Trophoblast cell (in vitro differentiated cells and primary cell): ENCODE measurements at places on chromosomes 7 and 10.

DNA sequence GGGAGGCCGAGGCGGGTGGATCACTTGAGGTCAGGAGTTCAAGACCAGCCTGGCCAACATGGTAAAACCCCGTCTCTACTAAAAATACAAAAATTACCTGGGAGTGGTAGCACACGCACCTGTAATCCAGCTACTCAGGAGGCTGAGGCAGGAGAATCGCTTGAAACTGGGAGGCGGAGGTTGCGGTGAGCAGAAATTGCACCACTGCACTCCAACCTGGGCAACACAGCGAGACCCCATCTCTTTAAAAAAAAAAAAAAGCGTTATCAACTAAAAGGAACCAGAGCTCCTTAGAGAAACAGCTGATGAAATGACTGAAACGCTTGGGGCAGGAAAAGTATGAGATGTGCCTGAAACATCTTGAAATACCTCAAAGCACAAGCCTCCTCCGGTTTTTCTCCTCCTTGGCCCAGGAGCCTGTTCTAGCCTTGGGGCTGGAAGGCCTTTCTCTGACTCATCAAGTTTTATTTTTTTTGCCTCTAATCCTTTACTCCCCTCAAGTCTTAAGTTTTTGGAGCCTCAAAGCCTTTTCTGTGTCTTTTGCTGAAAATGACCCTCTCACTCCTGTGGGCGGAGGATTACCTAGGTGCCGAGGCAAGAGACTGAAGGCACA is 2.6 kb upstream of the METTL27 start:
- DNase-seq: peak; percentile 87

DNA sequence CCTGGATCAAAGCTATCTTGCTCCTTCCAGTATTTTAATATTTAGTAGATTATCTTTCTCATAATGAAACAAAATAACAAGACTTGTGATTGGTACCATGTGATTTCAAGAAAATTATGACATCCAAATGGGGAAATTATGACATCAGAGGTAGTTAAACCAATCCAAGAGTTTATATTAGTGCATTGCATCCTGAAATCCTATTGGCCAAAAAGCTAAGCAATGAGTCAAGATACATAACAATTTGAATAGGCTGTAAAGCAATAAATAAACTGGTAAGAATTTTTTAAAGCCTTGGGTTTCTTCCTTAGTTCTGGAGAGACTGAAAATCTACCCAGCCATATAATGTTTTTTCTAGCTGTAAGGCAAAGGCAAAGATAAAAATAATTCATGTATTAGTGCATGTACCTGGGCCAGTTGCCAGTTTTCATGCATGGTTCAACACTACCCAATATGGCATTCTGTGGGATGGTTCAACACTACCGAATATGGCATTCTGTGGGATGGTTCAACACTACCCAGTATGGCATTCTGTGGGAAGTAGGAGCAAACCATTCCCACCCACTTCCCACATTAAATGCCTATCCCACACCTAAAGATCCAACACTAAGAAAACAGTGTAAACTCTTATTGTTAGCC is at the start of gene RNF148:
TSS of gene RNF148 (minus strand) at position 51 of the 639 bp plus-strand sequence. CDS start 172 bp downstream, outside the sequence.
- DNase-seq: no peak

DNA sequence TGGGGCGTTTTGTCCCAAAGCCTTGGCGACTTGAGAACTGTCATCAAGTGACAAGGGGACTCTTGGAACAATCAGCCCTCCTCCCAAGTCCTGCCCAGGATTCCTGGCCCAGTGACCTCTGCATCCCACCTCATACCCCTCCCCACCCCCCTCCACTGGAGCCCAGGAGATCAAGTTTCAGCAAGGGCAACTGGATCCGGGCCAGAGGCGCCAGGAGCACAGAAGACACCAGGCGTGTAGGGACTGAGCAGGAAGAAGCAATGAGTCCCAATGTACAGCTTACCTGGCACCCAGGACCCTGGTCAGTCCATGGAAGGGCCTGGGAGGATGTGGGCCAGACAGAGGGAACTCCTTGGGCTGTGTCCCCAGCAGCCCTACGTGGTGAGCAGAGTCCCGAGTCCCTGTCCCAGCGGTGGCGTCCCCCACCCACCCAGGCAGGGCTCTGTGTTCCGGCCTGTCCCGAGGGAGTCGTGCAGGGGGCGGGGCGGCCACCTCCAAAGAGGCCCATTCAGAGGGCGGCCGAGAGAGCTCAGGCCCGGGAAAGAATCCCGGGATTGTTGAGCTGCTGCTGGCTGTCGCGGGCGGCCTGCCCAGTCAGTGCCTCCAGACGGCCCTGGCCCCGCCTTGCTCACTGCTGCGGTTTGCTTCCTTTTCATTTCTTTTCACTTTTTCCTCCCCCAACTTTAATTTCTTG is 254.1 kb downstream of the TNS3 start:
- DNase-seq: peak; percentile 79

- no peak for DNase-seq
These were observed 372.3 kb upstream of the NRP1 start for GRCh38 chr10:33706746-33707145.

DNA sequence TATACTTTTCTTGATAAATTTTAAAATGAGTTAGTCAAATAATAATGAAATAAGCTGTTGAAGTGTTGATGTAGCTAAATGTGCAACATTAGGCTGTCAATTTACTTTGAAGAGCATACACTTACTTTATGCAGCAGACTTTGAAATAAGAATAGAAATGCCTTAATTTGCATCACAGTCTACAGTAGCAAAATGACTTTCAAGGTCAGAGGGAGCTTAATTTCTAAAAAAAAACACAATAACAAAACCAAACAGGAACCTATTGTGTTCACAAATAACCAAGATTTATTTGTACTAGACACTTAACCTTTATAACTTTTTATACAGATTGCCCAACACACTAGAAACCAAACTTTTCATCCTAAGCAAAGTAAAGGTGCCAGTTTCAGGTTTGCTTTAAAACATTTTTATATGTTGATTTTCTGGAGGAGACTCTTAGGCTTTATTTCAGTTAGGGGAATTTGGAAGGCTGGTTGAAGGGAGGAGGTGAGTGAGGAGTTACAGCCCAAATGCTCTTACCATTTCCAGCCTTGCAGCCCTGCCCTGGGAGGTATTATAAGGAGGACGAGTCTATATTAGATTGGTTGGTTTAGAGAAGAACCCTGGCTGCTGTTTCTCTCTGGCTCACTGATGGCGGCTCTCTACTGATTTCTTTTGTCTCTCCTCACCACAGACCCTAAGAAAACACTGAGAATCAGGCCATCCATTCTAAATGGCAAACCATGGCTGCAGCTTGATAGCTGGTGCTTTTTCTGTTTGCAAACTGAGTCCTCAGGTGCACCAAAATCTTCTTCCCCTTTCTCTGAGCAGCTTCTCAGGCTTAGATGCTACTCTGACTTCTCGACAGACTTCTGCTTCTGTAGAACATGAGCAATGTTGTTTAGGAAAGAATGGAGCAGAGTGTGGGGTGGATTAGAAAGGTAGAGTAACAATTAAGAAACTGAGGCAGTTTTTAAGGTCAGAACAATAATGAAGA is 55.2 kb upstream of the RPA3 start:
- no peak for DNase-seq

GRCh38 chr7:149297034-149297755 is 35.2 kb downstream of the ZNF783 start:
- no peak for DNase-seq

GRCh38 chr7:148379677-148380076 is 210.9 kb upstream of the C7orf33 start:
- DNase-seq: no peak

- DNase-seq: no peak
These were observed 17.3 kb downstream of the FAM107B start for GRCh38 chr10:14757394-14757793.

GRCh38 chr10:72162978-72163377 is 52.8 kb upstream of the ANAPC16 start:
- no peak for DNase-seq

DNA sequence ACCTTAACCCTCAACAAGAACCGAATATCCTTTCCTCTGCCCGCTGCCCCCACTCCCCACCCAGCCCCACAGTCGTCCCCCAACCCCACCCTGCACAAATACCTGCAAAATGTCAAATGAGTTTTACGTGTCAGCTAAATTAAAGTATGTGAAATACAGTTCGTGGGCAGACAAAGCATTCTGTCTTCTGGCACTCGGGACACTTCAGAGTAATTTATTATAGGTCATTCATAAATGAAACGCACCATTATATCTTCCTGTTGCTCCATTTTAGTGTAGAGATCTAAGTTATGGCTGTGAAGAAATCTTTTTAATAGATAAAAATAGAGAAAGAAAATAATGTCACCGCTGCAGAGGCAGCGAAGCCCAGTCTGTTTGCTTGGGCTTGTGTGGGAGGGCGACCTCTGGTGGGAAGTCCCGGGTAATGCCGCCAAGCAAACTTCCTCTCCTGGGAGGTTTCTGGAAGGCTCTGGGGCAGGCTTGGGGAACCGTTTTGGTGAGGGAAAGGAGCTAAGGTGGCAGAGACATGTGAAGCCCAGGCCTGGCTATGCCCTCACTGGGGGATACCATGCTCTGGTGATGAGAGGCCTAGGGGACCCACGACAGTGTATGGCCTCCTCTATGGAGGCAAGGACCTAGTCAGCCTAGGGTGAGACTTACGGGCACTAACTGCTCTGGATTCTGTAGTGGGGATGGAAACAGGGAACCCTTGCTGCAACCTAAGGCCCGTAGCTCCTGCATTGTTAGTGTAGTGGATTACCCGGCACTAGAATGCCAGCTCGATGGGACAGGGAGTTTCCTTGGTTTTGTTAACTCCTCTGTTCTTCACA is 604.9 kb downstream of the LRMDA start:
- peak; percentile 42 for DNase-seq

- DNase-seq: peak; percentile 20
These were observed 165.9 kb downstream of the ABCA13 start for GRCh38 chr7:48337012-48337621.

- no peak for DNase-seq
These were observed 68.2 kb downstream of the PFKFB3 start for GRCh38 chr10:6270951-6271350.

DNA sequence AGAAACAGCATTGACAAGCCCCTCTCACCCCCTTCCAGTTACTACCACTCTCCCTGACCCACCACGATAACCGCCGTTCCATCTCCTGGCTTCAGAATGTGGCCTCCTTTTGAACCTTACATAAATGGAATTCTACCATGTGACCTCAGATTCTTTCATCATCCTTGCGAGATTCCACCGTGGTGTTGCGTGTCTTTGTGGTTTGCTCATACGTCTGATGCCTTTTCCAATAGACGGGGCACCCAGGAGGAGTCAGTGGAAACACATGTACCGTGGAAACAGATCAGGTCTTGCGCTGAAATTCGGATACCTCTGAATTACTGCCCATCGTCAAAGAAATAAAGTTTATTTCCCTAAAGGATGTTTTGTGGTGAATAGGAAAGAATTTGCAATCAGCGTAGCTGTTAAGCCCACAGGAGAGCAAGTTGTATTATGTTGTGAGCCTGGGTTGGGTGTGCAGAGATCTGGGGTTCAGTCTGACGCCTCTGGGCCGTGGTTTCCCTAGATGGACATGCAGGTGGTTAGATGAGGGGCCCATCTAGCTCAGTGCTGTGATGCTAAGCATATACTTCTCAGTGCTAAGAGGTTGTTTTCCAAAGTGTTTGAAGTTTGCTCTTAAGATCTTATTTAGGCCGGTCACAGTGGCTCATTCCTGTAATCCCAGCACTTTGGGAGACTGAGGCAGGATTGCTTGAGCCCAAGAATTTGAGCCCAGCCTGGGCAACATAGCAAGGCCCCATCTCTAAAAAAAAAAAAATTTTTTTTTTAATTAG is 29.1 kb downstream of the GTF2IRD1 start:
- DNase-seq: peak; percentile 89

DNA sequence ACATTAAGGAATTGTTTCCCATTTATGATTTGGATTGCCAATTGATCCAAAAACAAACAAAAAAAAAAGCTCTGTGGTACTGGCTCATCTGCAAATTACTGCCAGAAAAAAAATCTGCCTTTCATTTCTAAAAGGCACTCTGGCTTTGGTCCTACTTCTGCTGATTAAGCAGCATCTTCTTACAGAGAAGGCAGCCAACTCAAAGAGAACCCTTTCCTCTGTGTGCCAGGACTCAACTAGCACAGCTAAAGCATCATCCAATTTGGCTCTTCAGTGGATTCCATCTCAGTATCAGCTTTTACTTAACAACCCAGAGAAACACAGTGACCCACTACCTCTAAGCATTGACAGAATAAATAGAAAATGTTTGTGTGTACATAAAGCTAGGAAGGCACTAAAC is 80.6 kb downstream of the GSAP start:
- no peak for DNase-seq

- no peak for DNase-seq
These were observed 99.0 kb downstream of the PLPP4 start for GRCh38 chr10:120555842-120556532.

GRCh38 chr10:54550016-54550415 is 251.0 kb downstream of the PCDH15 start:
- no peak for DNase-seq

DNA sequence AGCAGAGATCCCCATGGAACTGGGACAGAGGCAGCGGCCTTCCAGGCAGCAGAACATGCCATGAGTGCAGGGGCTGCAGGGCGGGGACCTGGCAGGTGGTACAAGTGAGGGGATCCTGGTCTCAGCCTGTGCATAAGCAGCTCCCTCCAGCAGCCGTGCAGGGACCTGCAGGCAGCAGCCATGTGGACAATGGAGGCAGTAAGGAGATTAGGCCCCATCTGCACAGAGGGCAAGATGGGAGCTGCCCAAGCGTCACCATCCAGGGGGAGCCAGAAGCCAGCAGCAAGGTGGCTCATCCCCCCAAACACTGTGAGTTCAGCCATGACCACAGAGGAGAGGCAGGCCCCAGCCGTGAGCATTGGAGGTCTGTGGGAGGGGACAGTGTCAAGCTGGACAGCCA is 3.1 kb downstream of the DDC start:
- no peak for DNase-seq

- DNase-seq: no peak
These were observed 326.6 kb upstream of the KLF6 start for GRCh38 chr10:4111643-4112042.

DNA sequence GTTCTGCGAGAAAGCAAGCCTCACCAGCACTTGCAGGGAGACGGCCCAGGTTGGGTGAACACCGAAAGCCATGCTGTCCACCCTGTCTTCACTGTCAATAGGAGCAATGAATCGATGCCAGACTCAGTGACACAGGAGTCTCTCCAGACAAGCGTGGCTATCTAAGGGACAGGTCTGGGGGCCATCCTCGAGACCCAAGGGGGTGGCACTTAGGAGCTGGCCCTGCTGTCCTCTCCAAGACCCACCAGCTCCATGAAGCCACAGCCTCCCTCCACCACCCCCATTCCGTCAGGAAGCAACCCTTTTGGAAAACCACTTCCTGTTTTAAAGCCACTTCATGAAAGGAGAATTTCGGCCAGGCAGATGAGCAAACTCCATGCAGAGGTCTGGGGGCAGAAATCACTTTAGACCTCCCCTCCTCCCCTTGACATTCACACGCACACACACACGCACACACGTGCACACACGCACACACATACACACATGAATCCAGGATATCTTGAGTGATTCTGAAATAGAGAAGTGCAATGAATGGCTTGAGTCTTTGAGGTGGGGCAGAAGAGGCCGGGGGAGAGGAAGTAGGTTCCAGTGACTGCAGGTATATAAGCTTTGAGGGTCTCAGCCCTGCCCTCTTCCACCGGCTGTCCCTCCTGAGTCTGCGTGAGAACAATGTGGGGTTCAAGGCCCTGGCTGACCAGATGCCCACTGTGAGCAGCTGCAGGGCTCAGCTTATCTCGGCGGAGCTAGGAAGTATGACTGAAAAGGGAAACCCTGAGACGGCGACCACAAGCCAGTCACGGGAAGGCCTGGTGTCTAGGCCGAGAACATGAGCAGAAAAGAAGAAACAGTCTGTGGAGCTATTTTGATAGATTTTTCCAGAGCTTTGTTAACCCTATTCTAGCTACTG is 25.0 kb downstream of the RGS10 start:
- DNase-seq: peak; percentile 18

GRCh38 chr7:158771213-158771834 is 58.0 kb downstream of the ESYT2 start:
- no peak for DNase-seq
